Activated naive CD4-positive, alpha-beta T cell treated with anti-CD3 and anti-CD28 coated beads, Interleukin-2, amount 50 U/mL, for 16 hours (primary cell): ENCODE measurements at places on chromosomes 1 and 21.

GRCh38 chr1:33257207-33257771, 997 bp downstream of the ZNF362 start:
- DNase-seq = no peak

DNA sequence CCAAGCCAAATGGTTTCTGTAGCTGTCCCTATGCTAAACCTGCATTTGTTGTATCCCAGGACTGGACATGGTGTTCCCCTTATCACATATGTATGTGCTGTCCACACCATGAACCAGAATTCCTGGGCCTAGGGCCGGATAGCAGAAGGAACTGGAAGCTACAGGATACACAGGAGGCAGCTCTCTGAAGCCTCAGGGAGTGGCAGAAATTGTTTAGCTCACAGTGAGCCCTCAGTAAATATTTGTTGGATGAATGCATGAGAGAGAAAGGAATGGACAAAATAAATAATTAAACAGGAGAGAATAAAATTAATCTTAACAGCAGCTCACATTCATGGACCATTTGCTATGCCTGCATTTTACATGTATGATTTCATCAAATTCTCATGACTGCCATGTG, 2.1 kb downstream of the NIPAL3 start:
- DNase-seq = no peak

DNA sequence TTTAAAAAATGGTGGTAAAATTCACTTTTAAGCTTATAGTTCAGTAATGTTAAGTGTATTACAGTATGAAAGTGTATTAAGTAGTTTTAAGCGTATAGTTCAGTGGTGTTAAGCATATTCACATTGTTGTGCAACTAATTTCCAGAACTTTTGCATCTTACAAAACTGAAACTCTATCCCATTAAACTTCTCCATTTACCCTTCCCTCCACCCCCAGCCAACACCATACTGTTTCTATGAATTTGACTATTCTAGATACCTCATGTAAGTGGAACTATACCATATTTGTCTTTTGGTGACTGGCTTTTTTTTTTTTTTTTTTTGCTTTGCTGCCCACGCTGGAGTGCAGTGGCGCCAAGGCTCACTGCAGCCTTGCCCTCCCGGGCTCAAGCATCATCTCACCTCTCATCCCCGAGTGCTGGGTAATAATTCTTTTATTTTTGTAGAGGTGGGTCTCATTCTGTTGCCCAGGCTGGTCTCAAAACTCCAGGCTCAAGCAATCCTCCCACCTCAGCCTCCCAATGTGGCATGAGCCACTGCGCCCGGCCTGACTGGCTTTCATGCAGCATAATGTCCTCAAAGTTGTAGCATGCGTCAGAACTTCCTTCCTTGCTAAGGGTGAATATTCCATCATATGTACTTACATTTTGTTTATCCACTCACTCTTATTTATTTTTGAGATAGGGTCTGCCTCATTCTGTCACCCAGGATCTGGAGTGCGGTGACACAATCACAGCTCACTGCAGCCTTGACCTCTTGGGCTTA, 45.1 kb upstream of the BMP8B start:
- DNase-seq = no peak

DNA sequence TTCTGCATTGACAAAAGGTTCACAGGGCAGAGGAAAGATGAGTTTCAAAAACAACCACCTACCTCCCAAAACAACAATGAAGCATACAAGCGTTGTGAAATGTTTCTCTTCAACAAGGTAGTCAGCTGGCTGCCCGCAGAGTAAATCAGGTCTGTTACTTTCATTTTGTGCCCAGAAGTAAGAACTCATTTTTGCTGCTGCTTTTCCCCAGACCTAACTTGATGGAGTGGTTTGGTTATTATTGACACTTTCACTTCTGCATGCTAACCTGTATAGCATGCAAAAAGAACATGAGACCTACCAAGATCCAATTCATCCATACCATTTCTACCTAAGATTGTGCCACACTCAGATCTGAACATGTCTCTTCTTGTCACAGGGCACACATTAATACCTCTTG, 1.3 kb downstream of the SLC9C2 start:
- no peak for DNase-seq

DNA sequence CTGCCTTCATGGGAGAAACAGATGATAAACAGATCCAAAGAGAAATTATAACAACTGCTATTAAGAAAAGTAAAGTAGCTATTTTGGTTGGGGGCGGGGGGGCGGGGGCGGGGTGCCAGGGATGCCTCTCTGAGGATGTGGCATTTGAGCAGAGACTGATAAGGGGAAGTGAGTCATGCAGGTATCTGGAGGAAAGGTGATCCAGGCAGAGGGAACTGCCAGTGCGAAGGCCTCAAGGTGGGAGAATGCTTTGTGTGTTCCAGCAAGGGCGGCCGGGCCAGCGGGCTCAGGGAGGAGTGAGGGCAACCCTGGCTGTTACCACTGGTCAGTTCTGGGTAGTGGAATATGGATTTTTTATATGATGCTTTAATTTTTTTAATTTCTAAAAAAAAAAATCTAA, 7.0 kb upstream of the TNFRSF1B start:
- DNase-seq = no peak

- DNase-seq = no peak
These were observed 33.7 kb downstream of the ZBTB18 start for GRCh38 chr1:244084763-244085162.

DNA sequence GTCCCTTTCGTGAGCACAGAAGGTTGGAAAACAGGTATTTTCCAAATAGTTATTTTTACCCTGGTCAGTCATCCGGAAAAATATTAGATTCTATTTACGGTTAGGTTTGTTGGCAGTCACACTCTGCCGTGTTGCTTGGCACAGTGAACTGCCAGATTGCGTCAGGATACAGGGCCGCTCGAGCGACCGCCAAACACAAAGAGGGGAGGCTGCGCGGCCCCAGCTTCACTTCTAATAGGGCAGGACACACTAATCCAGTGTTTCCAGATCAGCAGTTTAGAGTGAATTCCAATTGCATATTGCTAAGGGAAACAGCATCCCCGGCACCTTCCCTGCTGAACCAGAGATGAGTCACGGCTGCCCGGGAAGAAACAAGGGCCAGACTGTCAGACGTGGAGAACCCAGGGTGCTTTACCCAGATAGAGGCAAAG, 22.9 kb downstream of the UMODL1 start:
- no peak for DNase-seq

- no peak for DNase-seq
These were observed 49.7 kb upstream of the GFI1 start for GRCh38 chr1:92536211-92536979.

DNA sequence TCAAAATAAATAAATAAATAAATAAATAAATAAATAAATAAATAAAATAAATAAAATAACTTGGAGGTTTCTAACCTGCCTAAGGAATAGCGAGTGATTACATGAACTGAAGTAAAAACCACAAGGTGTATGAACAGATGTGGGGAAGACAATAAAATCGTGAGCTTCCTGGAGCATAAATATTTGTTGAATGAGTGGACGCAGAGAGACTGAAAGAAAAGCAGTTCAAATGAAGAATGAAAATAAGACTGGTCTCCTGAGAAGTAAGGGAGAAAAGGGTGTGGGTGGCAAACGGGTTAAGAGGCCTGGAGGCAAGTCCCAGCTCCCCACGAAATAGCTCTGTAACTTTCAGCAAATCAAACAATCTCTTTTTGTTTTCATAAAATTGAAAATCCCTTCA, 33.6 kb downstream of the CHML start:
- no peak for DNase-seq

- peak; percentile 47 for DNase-seq
These were observed 213.1 kb downstream of the RERE start for GRCh38 chr1:8604041-8604945.

GRCh38 chr1:64866689-64867088, 99.7 kb downstream of the JAK1 start:
- no peak for DNase-seq

DNA sequence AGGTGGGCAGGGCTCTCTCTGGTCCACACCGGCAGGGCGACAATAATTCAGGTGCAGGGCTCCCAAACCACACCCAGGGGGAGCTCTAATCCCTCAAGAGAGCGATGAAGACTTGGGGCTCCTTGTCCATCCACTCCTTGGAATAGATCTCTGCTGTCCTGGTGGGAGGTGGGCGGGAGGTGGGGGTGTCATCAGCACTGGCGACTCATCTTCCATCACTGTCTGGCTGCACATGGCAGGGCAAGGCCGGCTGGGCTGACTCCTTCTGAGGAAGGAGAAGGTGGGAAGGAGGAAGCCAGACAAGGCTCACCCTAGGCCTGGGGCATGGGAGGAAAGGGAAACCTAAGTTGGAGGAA, 29.3 kb downstream of the TNNT2 start:
- no peak for DNase-seq

- no peak for DNase-seq
These were observed at the start of gene TFF2 for GRCh38 chr21:42350927-42351426. TSS of gene TFF2 (minus strand) at chr21:42350994. CDS start at chr21:42350957, 37 bp downstream.

- DNase-seq = no peak
These were observed 24.1 kb upstream of the ZNF436 start for GRCh38 chr1:23393706-23394105.

DNA sequence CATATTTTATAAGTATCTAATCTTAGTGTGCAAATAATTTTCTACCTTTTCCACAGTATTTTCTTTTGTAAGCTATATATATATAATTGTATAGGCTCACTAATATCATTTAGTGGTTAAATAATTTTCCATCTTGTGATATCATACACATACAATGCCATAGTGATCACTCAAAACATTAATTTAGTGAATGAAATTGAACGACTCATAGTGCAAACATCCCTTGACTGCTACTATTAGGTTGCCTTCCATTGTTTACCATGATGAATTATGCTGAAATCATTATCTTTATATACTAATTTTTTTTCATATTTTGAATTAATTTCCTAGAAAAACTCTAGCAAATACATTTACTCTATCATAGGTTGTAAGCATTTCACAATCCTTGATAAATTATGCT, 127.1 kb downstream of the PCNX2 start:
- no peak for DNase-seq

DNA sequence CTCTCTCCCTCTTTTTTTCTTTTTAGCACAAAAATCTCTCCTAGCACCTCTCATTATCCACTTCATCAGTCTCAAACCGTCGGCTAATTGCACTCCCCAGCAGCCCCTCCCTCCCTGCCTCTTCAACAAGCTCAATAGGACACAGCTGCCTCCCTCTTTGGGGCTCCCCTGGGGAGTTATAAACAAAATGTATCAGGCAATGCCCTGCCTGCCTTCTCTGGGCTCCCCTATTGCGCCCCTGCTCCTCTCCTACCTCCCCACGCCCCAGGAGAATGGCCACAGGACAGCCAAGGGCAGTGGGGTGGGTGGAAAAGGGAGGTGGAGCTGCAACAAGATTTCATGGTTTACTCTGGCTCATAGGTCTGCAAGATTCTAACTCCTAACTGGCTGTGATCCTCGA, 147.1 kb upstream of the GRIK3 start:
- DNase-seq = no peak

GRCh38 chr1:184465489-184466146, 78.8 kb downstream of the C1orf21 start:
- DNase-seq = no peak

DNA sequence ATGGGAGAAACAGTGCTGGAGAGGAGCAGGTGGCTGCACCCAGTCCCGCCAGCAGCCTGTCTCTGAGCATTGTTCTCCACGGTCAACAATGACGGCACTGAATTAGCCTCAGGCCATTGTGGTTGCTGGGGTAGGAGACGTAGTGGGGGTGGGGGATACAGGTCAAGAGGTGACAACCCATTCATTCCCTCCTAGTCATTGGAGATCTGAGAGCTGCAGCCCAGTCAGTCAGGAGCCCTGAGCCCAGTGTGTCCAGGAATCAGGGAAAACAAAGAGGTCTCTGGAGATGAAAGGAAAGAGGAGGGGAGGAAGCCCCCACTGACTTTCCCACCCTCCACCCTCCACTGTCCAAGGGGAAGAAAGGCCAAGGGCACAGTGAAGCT, 15.3 kb downstream of the SMIM12 start:
- DNase-seq = no peak

GRCh38 chr1:42936309-42937078, 22.2 kb downstream of the SLC2A1 start:
- no peak for DNase-seq

- DNase-seq = no peak
These were observed 59.4 kb upstream of the ATP1B1 start for GRCh38 chr1:169047074-169047473.

- no peak for DNase-seq
These were observed 134.8 kb downstream of the AKT3 start for GRCh38 chr1:243715285-243715684.

DNA sequence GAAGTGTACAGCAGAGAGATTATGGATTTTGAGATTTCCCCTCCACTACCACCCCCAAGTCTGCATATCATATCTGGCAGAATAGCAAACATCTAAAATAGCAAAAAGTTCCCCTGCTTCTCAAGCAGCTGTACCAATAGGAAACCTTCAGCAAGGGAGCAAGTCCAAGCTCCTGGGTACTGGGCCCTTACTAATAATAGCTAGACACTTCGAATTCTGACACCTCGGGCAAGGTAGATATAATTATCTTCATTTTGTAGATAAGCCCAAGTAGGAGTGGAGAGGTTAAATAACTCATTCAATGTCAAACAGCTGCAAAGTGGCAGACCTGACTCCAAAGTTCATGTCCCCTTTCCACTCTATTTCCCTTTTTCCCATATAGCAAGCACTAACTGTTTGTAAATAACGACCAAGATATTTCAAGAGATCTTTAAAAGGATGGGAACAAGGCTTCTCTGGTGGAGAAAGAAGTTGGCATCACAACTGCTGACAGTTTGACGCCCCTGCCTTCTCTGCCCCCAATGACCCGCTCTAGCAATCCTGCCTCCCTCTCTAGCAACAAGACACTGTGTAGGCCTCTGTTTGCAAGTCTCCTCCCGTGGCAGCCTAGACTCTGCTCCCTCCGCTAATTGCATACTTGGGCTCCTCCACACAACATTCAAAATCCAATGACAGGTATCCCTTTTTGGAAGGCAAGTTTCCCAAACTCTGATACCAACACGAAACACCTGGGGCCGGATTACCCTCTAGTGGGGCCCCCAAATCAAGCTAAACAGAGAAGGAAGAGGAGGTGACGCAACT, 18.7 kb upstream of the ADAR start:
- no peak for DNase-seq

DNA sequence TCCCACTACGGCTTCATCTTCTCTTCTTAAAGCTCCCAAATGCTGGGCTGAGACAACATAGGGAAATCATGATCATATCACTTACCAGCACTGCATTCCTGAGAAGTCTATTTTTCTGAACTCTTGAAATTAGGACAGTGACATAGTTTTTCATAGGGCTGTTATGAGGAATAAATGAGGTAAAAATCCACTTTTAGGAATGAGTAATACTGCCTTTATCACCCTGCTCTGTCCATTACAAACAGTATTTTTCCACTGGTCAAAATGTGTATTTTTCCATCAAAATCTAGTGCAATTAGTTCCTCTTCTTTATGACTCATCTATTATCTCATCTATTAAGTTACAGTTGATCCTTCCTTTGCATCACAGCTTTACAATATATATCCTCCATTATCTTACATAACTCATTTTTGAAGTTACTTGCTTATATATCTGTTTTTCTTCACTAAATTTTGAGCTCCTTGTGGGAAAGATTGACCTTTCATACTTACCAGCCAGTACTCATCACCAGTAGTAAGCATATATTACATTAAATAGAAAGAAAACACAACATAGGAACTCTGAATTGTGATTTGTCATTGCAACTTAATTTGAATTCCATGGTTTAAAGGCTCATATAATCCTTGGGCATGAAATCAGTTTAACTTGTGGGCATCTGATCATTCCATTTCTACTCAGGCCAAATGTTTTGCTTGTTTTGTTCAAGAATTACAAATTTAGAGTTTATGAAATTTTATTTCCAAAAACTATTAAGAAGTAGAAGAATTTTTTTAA, 37.1 kb downstream of the PRRX1 start:
- no peak for DNase-seq
